ENCODE measurements at places on chromosomes 1 and 21.
A peak's percentile ranks its signal among the peaks of the same experiment; 100 is the strongest.

GRCh38 chr1:2866422-2867086 lies 65.1 kb upstream of the TTC34 start:
- no peak for DNase-seq

DNA sequence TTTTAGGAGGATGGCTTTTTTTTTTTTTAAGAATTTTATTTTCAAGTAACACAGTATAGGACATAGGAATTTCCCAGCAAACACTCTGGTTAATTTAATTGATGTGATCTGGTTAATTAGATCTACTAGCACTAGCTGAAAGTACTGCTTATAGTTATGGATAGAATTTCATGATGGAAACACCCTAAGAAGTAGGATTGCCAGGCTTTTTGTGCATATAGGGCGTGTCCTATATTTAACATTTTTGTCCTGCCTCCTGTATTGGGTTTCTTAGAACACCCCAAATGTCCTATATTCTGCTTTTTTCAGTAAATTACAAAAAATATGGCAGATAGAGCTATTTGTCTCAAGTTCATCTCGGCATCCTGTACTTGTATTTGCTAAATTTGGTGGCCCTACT lies 13.5 kb upstream of the AXDND1 start:
- DNase-seq = no peak

- DNase-seq = peak; percentile 49
These were observed 108.2 kb downstream of the TIAM1 start for GRCh38 chr21:31235671-31236450.

DNA sequence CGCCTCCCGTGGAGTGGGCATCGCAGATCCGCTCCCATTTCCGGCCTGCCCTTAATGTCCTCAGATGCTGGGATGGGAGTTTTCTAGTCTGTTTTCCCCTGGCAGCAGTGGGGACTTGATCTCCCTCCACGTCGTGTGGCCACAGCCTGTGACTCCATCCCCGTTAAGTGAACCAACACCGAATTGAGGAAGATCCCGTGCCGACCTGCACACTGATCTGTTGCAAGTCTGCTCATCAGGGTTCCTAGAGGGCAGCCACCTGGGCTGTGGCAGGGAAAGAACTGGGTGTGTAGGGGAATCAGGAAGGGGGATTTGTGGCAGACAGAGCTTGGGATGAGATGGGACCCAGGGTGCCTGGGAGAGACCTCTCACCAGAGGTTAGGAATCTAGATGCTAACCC lies 23.3 kb upstream of the CDK18 start:
- DNase-seq = no peak

DNA sequence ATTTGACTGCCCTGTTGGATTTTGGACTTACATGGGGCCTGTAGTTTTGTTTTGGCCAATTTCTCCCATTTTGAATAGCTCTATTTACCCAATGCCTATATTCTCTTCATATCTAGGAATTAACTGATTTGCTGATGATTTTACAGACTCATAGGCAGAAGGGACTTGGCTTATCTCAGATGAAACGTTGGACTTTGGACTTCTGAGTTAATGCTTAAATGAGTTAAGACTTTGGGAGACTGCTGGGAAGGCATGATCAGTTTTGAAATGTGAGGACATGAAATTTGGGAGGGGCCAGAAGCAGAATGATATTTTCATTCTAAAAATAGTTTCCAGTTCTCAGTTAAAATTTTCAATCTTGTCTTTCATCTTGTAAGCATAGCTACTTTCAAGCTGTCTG lies 222.3 kb downstream of the COP1 start:
- no peak for DNase-seq

DNA sequence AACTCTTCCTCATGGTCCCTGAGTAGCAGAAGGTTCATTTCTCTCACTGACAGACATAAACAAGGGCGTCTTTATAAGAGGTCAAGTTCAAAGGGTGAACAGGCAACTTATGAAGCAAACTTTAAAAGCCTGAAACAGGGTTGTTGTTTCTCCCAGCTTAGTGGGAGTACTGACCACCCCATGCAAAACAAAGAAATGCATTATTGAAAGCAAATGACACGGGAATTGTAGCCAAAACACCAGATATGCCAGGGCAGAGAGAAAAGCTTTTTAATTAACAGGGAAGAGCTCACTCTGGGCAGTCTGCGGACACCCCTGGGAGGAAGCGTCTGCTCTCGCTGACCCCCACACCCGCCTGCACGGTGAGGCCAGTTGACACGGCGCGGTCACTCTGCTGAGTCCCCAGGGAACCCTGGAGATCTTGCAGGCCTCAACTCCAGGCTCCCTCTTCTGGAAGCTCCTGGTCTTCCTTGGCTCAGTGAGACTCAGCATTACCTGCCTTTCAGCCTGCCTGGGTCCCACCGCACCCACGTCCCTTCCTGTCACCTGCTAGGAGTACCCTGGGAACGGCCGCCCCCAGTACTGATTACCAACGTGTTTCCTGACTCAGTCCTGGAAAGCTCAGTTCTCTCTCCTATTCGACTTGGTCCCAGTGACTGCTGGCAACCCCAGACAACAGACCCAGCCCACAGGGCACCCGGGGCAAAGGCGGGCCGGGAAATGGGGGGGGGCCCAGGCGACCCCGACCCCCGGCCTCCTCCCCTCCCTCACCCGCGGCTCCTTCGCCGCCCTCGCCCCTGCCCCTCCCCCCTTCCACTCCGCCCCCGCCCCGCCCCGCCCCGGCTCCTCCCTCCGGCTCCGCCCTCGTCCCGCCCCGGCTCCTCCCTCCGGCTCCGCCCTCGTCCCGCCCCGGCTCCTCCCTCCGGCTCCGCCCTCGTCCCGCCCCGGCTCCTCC lies 972 bp downstream of the CFAP410 start:
- peak; percentile 12 for DNase-seq

DNA sequence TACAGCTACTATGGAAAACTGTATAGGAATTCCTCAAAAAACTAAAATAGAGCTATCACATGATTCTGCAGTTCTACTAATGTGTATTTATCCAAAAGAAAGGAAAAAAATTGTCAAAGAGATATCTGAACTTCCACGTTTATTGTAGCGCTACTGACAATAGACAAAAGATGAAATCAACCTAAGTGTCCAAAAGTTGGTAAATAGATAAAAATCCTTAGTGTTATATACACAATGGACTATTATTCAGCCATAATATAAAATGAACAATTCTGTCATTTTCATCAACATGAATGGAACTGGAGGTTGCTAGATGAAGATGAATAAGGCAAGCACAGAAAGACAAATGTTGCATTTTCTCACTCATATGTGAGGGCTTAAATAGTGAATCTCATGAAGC lies 1492.1 kb downstream of the MRPL39 start:
- DNase-seq = no peak

DNA sequence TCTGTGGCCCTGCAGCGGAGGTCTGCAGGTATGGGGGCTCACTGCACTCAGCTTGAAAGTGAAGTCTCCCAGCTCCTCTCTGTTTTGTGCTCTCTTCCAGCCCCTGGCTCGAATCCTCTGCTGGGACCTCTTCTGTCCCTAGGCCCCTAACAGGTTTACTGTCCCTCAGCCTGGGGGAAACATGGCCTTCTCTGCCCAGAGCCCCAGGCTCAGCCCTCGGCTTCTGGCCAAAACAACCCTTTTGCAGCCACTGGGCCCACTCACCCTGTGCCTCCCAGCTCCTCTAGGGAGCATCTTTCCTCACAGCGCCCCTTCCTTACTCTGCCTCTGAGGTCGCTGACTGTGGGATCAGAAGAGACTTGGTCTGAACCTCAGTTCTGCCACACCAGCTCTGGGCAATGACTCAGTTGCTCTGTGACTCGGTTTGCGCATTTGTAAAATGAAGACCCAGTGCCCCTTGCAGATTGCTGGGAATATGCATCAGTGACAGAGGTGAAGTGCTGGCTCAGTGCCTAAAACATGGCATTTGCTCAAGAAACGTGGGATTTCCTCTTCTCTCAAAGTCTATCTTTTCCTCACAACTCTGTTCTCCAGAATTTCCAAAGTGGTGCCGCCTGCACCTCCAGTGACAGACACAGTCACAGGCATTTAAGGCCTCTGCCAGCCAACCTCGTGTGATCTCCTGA lies 26.5 kb upstream of the TENT5C start:
- DNase-seq = no peak

DNA sequence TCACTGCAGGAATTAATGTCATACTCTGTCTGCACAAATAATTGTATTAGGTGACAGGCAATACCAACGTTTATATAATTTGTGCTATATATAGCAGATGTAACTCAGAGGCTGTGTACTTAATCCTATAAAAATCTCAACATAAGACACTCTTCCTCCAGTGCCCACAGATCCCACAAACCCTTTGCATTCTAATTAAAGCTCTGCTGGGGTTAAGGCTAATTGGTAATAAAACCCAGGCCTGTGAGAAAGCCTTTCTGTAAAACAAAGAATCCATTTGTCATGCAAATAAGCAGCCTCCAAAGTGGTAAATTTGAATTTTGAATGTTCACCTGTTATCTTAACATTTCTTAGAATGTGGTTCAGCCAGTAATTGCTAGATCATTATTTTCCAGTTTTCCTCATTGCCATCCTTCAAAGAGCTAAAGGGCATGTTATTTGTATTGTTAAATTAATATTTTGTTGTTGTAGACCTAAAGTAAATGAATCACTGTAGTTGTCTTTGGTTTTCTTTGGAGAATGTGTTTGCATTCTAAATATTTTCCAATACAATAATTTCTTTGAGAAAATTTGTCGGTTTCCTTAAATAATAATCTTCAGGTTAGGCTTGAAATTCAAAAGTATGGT lies 46.3 kb upstream of the PRDX6 start:
- DNase-seq = no peak

DNA sequence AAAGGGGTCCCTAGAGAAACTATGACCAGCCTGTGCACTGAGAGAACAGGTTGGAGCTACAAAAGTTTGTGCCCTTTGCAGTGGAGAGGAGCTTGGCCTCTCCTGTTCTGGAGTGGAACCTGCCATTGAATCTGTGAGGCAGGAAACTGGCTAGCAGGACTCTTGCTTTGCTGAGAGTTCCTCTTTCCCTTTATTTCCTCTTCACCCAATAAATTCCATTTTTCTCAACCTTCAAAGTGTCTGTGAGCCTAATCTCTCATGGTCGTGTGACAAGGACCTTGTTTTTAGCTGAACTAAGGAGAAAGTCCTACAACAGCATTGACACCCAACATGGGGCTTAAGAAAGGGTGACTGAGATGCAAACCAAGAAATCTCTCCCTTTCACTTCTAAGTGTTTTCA lies 42.7 kb upstream of the FASLG start:
- no peak for DNase-seq

DNA sequence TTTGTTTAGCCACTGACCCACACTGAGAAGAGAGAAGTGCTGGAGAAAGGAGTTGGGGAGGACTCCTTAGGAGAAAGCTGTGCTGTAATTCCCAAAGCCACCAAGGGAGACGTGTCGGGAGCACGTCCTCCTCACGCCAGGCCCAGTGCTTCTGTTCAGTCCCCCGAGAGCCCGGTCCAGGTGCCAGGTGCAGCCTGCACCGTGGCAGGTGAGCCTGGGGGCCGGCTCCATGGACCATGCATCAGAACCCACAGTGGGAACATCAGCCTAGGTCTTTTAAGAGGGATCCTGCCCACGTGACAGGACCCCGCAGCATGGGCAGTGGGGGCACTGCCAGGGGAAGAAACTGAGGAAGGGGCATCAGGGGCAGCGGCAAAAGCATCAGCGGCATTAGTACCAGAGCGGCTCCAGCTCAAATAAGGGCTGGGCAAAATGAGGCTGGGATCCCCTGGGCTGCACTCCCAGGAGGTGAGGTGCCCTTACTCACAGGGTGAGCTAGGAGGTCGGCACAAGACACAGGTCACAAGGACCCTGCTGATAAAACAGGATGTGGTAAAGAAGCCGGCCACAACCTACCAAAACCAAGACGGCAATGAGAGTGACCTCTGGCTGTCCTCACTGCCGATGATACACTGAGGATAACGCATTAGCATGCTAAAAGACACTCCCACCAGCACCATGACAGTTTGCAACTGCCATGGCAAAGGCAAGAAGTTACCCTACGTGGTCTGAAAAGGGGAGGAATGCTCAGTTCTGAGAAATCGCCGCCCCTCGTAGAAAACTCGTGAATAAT lies 24.6 kb upstream of the PRDM15 start:
- no peak for DNase-seq

DNA sequence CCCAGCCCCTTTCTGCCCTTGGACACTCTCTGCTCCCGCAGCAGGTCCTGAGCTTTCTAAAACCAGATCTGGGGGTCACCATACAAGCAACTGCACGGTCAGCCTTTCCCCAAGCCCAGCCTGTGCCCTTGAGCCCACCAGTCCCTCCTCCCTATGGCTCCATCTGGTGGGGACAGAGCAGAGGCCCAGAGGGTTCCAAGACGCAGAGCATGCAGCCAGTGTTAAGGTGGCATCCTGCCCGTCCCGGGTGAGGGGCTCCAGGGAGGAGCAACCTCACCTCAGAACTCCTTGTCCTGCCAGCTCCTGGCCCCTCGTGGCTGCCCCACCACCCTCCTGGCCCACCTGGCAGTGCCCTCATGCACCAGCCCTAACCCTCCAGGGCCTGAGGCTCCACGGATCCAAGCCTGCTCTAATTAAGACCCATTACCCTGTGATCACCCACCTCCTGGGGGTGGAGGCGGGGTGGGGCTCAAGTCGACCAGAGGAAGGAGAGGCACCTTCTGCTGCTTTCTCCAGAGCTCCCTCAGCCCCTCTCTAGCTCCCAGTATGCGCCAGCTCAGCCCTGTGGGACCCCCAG lies 8.5 kb downstream of the CHD5 start:
- DNase-seq = no peak

DNA sequence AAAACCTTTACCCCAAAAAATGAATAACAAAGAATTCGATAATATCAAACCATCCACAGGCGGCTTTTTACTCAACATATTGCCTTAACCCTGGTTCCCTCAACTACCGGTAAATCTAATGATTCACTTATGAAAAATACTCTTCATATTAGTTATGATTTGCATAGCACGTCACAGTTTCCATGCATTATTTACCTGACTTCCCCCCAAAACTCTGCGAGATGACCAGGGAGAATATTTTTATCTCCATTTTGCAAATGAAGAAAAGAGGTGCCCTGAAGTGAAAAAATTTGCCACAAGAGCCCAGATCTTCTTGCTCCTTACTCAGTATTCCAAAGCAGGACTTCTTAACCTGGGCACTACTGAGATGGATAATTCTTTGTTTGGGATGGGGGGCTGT lies 2.9 kb downstream of the JAK1 start:
- DNase-seq = no peak

DNA sequence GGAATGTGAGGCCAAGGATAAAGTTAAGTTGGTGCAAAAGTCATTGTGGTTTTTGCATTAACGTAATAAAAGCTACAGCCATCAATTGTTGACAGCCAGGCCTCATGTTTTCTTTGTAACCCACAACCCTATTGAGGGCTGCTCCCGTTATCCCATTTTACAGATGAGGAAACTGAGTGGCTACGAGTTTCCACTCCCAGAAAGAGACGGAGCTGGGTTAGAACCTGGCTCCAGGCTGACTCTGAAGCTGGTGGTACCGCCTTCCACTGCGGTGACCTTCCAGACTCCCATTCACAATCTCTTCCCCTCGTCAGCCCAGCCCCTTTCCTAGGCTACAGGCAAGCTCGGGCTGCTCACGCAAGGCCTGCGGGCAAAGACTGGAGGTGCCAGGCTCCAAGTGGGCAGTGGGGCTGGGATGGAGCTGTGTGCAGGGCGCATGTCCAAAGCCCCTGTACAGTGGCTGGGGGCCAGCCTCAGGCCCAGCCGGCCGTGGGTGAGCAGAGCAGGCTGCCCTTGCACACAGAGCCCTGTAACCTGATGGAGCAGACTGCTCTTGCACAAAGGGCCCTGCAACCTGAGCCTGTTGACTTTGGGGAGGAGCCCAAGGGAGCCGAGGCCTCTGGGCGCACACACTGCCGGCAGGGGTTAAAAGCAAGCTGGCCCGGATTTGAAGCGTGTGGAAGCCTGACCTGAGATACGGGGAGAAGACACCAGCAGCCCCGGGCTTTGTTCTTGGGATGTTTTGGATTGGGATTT lies 97.4 kb upstream of the TMPRSS2 start:
- no peak for DNase-seq

All from NCI-H446 treated with DMSO at 0.1 percent for 48 hours (cell line).